NCI-H510A treated with DMSO at 0.1 percent for 48 hours (cell line): ENCODE measurements at places on chromosomes 1 and 21.

- DNase-seq = no peak
Observed at GRCh38 chr1:39845569-39846566, 37.4 kb downstream of the TRIT1 start.

DNA sequence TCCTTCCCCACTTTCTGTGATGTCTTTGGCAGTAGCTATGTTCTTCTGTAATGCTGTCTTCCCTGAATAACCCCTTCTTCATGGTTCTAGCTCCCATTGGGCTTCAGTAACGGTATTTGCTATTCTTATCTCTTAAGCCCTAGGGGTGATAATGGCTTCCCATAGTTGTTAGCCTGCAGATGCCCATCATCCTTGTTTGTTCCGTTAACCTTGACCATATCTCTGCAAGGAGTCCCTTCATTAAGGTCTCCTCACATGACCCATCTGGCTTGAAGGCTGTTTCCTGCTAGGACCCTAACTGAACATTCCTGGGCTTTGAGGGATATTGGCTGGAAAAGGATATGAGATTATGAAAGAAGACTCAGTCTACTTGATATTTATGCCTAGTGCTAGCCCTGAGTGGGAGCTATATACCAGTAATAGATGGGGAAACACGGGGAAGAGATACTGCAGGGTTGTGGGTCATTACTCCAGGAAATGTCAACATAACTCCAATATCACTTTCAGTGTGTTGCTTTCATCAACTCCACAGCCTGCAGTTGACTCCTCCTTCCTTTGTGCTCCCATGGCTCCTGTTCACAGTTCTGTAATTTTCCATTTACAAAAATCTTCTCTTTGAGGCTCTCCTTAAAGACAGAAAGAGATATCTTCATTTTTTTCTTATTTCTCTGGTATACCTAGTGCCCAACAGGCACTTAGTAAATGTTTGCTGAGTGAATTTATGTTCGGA is 2.5 kb downstream of the MR1 start:
- DNase-seq = no peak

DNA sequence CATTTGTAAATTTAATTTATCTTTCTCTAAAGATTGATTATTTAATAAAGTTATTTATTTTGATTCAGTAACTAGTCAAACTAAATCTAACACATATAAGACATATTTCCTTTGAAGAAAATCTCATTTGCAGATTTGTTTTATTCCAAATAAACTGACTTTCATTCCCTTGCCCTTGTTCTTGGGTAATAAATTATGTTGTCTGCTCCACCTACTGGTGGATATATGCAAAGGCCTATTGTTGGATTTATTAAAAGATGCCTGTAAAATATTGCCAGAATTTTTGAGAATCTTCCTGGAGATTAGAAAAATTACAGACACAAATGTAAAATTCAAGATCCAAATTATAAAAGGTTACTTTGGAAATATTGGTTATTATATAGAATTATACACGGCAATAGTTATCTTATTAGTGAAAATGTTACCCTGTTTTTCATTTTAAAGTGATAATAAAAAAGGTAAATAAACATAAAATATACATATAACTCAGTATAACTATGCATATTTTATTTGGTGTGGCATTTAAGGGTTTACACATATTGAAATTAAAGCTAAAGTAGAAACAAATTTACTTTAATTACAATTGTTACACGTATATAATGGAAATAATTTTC is 116.1 kb downstream of the SPATA17 start:
- DNase-seq = peak; percentile 60

DNA sequence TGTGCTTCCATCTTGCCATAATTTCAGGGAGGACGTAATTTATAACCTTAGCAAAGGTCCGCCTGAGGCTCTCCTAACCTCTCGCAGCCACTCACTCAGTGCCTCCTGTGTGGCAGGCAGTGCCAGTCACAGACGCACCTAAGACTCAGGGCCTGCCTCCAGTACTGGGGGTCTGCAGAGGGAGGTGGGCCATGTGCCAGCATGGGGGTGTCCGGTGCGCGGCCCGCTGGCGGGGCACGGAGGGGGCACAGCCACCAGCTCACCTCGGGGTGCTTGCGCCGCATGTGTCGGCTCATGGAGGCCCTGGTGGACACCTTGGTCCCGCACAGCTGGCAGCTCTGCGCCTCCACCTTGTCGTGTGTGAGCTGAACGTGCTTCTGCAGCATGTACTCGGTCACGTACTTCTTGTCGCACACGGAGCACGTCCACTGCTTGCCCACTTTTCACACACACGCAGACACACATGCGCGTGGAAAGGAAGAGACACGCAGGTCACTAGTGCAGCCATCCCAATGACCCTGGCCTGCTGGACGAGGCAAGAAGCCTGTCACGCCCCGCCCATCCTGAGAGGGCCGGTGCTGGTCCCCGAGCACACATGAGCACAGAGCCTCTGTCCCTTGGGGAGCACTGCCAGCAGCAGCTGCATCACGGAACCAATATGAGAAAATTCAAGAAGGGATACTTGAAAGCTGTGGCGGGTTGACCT is 43.2 kb upstream of the RIPK4 start:
- no peak for DNase-seq

GRCh38 chr1:44014365-44015104 is 16.7 kb downstream of the SLC6A9 start:
- no peak for DNase-seq

GRCh38 chr1:219576931-219577730 is 35.8 kb downstream of the ZC3H11B start:
- peak; percentile 75 for DNase-seq

DNA sequence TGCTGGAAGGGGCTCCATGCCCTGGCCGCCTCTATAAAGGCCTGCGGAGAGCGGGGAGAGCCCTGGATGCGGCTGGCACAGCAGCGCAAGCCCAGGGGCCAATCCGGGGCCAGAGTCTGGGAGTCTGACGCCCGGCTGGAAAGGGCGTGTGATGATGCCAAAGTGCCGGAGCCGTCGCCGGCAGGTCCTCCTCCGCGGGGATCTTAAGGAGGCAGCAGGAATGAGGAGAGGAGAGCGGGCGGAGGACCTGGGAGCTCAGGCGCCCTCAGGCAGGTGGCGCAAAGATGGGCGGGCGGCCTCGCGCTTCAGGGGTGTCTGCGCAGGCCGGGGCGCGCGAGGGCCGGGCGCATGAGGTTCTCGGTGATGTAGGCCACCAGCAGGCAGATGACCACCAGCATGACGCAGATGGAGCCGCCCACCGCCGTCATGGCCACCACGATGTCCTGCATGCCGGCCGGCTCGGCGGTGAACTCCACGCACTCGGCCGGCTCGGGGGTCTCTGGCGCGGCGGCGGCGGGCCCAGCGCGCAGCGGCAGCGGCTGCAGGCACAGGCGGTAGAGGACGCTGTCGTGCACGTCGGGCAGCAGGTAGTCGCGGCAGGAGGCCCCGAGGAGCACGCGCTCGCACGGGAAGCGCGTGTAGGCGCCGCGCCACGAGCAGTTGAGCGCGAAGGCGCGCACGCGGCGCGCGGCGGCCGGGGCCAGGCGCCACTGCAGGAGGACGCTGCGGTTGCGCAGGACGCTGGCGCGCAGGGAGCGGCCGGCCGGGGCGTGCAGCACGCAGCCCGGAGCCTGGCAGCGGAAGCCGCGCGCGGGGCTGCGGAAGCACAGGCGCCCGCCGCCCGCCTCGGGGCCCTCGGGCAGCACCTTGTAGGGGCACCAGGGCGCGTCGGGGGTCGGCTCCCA is 653 bp downstream of the FNDC10 start:
- no peak for DNase-seq

DNA sequence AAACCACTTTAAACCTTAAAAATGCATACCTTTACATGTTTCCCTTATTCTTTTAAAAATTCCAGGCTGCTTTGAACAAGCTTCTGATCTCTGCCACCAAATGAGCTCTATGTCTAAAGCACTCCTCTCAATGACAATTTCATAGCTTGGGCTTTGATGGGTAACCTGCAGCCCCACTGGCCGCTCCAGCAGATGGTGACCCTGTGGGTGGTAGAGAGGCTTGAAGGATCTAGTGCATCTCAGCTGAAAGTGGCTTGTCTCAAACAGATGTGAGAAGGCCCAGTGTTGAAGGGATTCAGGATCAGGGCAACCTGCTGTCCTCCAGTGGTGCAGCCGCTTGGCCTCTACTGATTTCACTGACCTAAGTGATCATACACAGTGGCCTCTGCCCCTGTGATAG is 84.7 kb upstream of the IRF2BP2 start:
- no peak for DNase-seq

GRCh38 chr1:8746554-8746953 is 70.9 kb downstream of the RERE start:
- no peak for DNase-seq

- DNase-seq = no peak
Observed at GRCh38 chr1:59146651-59147358, 150.1 kb upstream of the FGGY start.

GRCh38 chr1:40944326-40944725 is 35.2 kb upstream of the CTPS1 start:
- DNase-seq = no peak

GRCh38 chr1:83807231-83807630 is 191.7 kb downstream of the TTLL7 start:
- no peak for DNase-seq

GRCh38 chr1:170354246-170354645 is 177.7 kb upstream of the GORAB start:
- DNase-seq = no peak

DNA sequence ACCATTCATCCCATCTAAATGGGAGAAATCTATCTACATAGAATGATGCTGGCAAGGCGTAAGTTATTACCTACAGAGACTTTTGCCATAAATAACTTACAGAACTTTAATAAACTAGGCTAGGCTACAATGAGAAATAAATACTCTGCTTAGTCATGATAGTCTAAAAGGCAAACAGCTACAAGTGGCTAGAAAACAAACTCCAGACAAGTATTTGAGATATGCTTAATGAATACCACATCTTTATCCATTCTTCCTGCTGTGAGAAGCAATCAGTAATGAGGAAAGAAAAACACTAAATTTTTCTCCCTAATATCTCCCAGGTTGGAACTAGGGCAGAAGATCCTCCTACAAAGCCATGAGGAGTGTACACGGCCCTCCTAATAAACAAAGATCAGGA is 187.0 kb upstream of the OLFM3 start:
- peak; percentile 29 for DNase-seq

DNA sequence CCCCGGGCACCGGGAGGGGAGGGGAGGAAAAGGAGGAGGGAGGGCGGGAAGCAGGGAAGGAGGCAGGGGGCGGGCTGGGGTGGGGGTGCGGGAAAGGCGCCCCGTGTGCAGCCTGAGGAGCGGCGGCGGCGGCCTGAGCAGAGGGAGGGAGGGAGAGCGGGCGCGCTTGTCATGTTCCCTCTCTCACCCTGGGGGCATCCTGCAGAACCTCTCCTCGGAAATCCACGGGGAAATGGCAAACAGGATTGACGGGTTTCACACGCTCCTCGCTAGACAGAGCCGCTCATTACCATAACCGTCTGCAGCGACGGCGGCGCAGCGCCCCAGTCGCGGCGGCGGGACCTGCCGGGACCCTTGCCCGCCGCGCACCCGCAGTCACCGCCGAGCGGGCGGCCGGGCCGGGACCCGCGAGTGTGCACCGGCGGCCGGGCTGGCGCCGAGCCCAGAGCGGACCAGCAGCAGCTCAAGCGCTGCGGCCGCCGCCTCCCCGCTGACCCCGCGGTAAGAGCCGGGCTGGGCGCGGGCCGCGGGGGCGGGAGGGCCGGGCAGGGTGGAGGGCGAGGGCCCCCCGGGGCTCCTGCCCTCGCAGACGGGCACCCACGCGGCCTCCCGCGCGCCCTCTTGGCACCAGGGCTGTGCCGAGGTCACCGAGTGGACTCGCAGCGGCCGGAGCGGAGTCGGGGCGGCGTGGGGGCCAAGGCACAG is at the start of gene SERTAD4:
Gene SERTAD4 (plus strand): TSS at position 286 of the 705 bp plus-strand sequence. CDS start 5,165 bp downstream, outside the sequence.
- DNase-seq = peak; percentile 40

- peak; percentile 51 for DNase-seq
Observed at GRCh38 chr1:229579059-229579673, 20.7 kb upstream of the ABCB10 start.

GRCh38 chr1:189496768-189497167 is 980.9 kb downstream of the BRINP3 start:
- DNase-seq = no peak

- DNase-seq = peak; percentile 13
Observed at GRCh38 chr1:24898152-24898908, 31.7 kb downstream of the RUNX3 start.

DNA sequence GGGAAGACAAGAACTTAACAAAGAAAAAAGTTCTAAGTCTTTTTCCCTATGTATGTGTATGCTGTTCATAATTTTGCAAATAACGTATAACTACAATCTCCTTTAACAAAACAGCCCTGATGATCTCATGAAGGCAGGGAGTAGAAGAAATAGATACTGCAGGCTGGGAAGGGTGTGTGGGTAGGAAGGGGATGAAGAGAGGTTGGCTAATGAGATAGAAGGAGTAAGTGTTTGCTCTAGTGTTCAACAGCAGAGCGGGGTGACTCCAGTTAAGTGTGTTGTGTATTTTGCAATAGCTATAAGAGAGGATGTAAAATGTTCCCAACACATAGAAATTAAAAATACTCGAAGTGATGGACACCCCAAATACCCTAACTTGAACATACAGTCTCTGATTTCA is 20.1 kb downstream of the C1orf198 start:
- DNase-seq = peak; percentile 6

DNA sequence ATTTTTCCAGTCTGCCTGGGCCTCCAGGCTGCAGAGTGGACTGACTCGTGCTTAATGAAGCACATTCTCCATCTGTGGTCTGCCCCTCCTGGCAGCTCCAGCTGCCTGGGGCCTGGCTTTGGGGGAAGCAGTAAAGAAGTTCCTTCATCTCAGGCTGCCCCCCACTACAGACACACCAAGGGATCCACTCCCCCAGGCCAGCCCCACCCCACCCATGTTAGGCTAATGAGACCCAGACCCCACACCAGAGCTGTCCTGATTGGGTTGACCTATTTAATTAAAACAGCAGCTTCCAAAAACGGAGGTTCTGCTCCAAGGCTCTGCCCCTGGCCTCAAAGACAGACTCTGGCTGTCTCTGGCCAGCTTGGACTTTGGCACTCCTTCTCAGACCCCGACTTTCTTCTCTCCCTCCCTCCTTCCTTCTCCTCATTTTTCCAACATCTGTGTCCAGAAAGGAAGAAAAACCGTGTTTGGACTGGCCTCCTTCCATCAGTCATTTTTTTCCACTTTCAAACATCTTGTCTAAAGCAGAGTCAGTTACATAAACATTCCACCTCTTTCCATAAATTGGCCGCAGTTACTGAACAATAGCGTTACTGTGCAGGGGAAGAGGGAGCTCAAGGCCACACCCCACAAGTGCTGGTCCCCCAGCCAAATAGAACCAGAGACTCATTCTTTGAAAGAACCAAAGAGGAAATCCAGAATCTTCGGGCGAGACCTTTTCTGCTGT is 29.7 kb downstream of the SERTAD4 start:
- DNase-seq = no peak

DNA sequence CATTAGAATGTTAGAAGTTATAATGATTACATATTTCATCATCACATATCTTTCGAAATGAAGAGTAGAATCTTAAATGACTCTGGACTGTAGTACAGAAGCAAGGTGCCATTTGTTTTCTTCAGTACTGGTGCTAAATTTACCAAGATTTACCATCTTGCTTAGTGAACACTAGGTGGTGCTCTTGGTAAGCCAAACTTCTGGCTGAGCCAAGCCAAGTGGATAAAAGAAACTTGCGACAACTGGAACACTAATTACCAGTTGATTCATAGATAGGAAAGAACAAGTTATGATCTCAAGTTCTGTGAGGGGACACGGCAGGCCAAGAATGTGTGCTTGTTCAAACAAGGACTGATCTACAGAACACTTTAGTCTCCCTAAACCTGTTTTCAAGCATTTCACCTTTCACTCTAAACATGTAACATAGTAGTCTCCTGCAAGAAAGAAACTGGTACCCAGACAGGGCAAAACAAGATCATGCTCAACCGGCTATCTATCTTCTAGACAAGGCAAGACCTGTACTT is 19.8 kb downstream of the SPRTN start:
- peak; percentile 84 for DNase-seq

GRCh38 chr1:237852342-237852741 is 38.4 kb downstream of the ZP4 start:
- no peak for DNase-seq
